ENCODE measurements at places on chromosomes 1 and 21.

DNA sequence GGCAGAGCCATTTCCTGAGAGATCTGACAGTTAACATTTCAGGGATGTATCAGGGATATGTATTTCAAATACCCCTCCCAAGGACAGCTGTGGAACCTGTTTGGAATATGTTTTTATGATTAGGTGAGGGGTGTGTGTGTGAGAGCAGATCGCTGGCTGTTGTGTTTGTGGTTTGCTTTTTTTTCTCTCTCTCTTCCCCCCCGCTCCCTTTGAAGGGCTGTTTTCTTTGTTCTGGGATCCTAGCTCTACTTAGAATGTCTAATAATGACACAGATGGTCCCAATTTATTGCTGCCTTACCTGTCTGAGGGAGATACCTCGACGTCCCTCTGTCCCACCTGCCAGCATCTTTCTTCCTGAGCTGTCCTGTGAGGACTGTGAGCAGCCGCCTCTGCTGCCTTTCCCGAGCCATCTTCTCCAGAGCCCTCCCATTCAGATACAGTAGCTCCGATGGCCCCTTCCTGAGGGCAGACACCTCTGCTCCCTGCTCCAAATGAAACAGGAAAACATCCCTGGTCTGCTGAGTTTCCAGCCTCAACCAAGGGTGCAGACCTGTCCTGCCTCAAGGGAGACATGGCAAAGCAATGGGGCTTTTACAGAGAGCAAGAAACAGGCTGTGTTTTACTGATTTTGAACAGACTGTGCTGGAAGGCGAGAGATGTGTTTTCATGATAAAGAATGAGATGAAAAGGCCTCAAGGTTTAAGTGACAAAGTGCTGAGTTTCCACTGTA is 138.0 kb upstream of the TNR start:
- no peak overlapping the region for H3K27ac ChIP-seq
- H3K4me1 ChIP-seq: no peaks in the 10 kb centered on the region
- DNase-seq: no peak
- H3K27me3 ChIP-seq: no peaks in the 10 kb centered on the region
- no peak overlapping the region for H3K4me3 ChIP-seq
- no peaks in the 10 kb centered on the region for H3K36me3 ChIP-seq

DNA sequence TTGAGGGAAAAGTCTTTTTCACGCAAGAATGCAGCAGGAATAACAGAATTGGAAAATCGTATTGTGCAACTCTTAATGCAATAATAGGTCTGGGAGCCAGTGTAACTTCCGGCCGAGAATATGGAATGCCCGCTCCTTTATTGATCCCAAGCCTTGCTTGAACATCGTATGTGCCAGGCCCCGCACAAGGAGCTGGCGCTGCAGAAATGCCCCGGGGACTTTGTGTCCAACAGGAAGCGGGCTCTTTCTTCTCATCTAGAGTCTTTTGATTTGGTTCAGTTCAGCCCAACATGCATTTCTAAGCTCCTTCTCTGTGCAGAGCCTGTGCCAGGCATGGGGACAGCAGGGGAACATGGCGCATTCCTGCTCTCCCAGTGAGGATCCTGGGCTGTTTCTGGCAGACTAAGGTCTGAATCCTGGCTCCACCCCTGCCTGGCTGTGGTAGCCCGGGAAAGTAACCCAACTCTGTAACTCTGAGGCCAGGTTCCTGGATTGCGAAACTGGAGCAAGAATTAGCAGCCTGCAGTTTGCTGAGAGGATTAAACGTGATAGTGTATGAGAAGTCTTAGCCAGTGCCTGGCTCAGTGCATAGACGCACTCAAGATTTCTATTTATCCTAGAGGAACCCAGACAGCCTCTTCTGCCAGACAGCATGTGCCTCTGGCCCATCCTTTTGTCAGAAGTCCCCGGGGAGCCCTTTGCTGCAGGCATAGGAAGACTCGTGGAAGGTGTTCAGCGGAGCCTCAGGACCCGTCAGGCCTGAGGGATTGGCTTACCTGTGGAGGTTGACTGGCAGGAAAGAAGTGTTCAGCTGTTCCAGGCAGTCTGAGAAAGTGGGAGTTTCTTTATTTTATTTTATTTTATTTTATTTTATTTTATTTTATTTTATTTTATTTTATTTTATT is 987 bp upstream of the CDCP2 start:
- no peaks in the 10 kb centered on the region for H3K4me1 ChIP-seq
- H3K27me3 ChIP-seq: no peaks in the 10 kb centered on the region
- no peak overlapping the region for H3K4me3 ChIP-seq

DNA sequence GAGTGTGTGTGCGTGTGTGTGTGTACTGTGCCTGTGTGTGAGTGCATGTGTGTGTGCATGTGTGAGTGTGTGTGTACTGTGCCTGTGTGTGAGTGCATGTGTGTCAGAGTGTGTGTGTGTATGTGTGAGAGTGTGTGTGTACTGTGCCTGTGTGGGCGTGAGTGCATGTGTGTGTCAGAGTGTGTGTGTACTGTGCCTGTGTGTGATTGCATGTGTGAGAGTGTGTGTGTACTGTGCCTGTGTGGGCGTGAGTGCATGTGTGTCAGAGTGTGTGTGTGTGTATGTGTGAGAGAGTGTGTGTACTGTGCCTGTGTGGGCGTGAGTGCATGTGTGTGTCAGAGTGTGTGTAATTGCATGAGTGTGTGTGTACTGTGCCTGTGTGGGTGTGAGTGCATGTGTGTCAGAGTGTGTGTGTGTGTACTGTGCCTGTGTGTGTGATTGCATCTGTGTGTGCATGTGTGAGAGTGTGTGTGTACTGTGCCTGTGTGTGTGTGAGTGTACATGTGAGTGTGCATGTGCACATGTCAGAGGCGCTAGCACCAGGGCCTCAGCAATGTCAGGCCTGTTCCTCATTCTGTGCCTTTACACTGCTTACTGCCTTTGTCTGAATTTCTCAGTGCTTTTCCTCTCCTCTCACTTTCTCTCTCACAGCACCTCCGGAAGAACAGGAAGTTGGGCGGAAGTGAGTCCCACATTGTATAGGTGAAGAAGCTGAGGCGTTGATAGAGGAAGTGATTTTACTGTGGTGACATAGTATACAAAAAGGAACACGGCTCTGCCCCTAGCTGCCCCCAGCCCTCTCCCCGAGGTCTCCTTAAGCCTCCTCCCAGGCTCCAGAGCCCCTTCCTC is 4.9 kb downstream of the SLC5A9 start:
- H3K4me1 ChIP-seq: no peaks in the 10 kb centered on the region
- no peak overlapping the region for H3K27ac ChIP-seq
- peak; percentile 3 for DNase-seq
- no peaks in the 10 kb centered on the region for H3K27me3 ChIP-seq
- H3K4me3 ChIP-seq: no peak overlapping the region
- no peaks in the 10 kb centered on the region for H3K36me3 ChIP-seq

DNA sequence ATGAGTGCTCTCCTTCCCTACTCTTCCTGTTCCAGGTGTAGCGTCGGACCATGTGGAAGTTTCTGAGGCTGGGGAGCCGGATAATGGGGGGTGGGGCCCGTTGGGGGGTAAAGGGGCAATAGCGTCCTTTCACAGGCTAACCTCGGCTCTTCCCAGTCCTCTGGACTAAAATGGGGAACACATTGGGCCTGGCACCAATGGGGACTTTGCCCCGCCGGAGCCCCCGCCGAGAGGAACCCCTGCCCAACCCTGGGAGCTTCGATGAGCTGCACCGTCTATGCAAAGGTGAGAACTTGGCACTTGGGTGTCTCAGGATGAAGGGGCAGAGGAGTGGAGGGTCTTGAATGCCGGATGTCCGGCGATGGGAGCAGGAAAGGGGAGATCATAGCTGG is 456 bp downstream of the TOMM40L start:
- peaks cover 3% of the 10 kb centered on the region for H3K27me3 ChIP-seq
- H3K4me1 ChIP-seq: peaks cover 24% of the 10 kb centered on the region
- H3K27ac ChIP-seq: peak overlapping the region; percentile 100
- no peak for DNase-seq

- no peak for DNase-seq
- no peaks in the 10 kb centered on the region for H3K4me1 ChIP-seq
- no peak overlapping the region for H3K4me3 ChIP-seq
- peaks cover 4% of the 10 kb centered on the region for H3K36me3 ChIP-seq
Observed at GRCh38 chr1:41102653-41103052, 81.1 kb upstream of the SLFNL1 start.

DNA sequence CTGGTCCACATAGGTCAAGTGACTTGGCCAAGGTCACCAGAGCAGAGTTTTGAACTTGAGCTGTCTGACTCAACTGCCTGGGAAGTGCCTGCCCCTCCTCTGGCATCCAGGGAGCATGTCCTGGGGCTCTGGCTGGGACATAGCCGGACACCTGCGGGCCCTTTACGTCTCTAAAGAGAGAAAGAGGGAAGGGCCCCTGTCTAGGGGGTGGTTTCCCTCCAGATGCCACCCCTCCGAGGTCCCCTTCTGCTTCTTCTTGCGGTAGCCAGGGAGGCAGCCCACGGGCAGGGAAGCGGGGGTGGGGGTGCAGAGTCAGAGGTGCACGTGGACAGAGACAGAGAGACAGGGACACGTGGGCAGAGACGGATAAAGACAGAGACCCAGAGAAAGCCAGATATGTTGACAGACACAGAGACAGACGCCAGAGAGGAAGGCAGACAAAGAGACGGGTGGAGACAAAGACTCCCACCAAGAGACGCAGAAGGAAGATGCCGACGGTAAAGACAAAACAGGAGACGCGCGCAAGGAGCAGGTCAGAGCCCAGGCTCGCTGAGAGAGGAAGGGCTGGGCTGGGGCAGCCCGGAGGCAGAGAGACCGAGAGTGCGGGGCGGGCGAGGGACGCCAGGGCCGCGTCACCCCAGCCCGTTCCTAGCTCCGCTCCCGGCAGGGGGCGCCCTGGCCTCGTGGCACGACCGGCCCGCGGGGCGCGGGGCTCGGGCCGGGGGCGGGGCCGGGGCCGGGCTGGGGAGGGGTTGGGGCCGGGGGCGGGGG is 458 bp upstream of the ALPL start:
- H3K4me3 ChIP-seq: peak overlapping the region; percentile 60
- peak overlapping the region; percentile 5 for H3K27ac ChIP-seq
- H3K27me3 ChIP-seq: peaks cover 45% of the 10 kb centered on the region

DNA sequence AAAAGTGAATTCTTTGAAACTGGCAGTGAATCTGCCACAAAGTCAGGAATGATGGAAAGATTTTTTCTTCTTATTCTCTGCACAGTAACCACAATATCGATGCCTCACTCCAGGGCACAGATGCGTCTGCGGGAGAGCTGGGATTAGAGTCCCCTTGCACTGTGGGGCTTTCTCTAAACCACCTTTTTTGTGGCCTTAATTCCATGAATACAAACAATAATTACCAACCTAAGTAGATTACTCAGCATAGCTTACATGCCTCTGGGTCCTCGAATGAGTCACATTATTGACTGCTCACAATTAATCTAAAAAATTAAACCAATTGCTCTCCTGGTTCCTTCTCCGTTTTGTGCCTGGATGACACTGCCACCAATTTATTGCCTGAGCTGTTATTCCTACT is 125.8 kb downstream of the KAZN start:
- H3K4me3 ChIP-seq: no peak overlapping the region
- H3K27me3 ChIP-seq: no peaks in the 10 kb centered on the region
- no peak for DNase-seq
- H3K36me3 ChIP-seq: no peaks in the 10 kb centered on the region

- no peak overlapping the region for H3K27ac ChIP-seq
- H3K27me3 ChIP-seq: peaks cover 4% of the 10 kb centered on the region
- no peaks in the 10 kb centered on the region for H3K36me3 ChIP-seq
- peaks cover 15% of the 10 kb centered on the region for H3K4me1 ChIP-seq
- no peak for DNase-seq
Observed at GRCh38 chr1:44705938-44706337, 25.0 kb downstream of the RNU5D-1 start.

DNA sequence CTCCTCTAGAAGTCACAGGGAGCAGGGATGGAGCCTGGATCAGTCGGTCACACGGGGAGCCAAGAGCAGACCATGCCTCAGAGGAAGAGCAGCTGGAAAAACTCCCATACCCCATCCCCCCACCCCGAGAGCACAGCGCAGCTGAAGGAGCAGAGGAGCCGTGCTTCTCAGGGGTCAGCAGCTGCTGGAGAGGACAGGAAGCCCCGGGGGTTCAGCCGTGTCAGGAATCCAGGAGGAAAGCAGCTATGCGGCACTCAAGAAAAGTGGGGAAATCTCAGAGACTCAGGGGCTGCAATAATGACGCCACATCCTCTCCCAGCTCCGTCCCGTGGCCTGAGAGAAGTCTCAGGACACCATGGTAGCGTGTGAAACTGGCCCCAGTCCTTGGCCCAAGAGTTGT is 102.3 kb downstream of the NPHP4 start:
- H3K4me3 ChIP-seq: no peak overlapping the region
- no peak for DNase-seq
- H3K36me3 ChIP-seq: no peaks in the 10 kb centered on the region
- H3K27me3 ChIP-seq: no peaks in the 10 kb centered on the region
- H3K4me1 ChIP-seq: no peaks in the 10 kb centered on the region

- no peak overlapping the region for H3K4me3 ChIP-seq
- H3K36me3 ChIP-seq: peaks cover 2% of the 10 kb centered on the region
- H3K27me3 ChIP-seq: peaks cover 7% of the 10 kb centered on the region
- no peak for DNase-seq
- no peaks in the 10 kb centered on the region for H3K4me1 ChIP-seq
Observed at GRCh38 chr1:172416496-172417035, 3.9 kb upstream of the C1orf105 start.

DNA sequence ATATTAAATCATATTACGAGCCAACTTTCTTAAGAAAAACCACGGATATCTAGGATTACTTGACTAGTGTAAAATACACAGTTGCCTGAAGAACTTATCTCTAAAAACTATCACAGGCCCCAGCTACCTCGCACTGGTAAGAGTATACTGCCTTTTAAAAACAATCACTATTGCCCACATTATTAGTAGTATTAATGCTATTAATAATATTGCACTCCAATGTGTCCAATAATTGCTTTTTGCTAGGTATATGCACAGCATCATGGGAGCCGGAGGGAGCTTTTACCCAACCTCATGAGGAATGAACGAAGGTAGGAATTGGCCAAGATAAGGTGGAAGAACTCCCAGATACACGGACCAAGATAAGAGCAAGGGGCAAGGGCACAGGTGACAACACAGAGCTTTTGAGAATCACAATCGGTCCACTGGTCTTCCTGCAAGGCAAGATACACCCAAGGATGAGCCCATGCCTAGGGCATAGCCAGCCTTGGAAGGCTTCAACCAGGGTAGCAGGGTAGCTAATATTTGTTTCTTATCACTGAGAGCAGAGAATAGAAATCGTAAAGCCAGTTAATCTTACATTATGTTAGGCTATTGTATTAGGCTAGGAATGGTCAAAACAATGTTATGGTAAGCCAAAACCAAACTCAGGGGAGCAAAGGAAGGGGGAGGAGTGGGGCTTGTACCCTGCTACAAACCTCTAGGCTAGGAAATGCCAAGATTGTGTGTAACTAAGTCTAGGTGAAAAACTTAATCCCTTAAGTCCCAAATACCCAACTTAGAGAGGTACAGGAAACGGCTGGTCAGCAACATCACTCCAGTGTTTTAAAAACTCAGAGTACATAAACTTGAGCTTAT is 9.4 kb downstream of the GLUL start:
- H3K36me3 ChIP-seq: peaks cover 51% of the 10 kb centered on the region
- H3K27ac ChIP-seq: no peak overlapping the region
- H3K4me1 ChIP-seq: peaks cover 3% of the 10 kb centered on the region
- H3K4me3 ChIP-seq: no peak overlapping the region
- H3K27me3 ChIP-seq: no peaks in the 10 kb centered on the region
